GM10248 (cell line): ENCODE measurements at places on chromosomes 5 and 9.

GRCh38 chr5:95864944-95865504, 42.5 kb upstream of the GLRX start:
- DNase-seq: no peak

- DNase-seq: no peak
Observed at GRCh38 chr9:4844056-4844838, 51.5 kb downstream of the RCL1 start.

- DNase-seq: no peak
Observed at GRCh38 chr9:109205526-109205925, 38.5 kb upstream of the FRRS1L start.

DNA sequence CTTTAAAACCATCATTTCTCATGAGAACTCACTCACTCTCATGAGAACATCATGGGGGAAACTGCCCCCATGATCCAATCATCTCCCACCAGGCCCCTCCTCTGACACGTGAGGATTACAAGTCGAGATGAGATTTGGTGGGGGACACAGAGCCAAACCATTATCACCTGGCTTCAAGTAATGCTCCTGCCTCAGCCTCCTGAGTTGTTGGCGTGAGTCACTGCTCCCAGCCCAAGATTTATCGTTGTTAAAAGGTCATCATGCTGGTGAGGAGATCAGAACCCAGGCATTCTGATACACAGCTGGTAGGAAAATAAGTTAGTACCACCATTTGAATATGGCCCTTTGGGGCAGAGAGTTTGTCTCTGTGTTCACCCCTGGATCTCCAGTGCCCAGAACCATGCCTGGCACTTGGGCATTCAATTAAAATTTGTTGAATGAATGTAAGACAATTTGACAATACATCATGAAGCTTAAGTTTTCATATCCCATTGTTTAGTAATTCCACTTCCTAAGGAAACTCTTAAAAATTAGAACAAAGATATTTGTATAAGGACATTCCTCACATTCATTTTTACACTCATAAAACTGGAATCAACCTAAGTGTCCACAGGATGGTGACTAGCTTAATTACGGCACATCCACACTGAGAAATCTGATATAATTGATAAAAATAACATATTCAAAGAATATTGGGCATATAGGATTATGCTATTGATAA, 58.0 kb upstream of the COL15A1 start:
- no peak for DNase-seq

- DNase-seq: no peak
Observed at GRCh38 chr5:158414333-158414762, 555.4 kb upstream of the CLINT1 start.

DNA sequence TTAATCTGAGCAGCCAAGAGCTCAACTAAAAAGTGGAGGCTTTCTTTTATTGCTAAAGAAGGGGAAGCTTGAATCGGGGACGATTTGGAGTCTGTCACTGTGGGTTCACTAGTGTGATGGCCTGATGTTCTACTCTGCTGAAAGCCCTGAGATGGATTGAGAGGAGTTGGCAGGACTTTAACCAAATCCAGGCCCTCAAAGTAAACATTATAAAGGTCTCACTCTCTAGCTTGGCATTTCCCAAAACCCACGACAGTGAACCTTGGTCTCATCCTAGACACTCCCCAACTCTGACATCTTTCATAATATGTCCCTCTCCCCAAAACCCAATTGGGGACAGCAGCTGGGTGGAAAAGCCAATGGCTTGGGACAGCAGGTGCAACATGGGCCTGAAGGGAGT, 32.7 kb downstream of the TMOD1 start:
- no peak for DNase-seq

DNA sequence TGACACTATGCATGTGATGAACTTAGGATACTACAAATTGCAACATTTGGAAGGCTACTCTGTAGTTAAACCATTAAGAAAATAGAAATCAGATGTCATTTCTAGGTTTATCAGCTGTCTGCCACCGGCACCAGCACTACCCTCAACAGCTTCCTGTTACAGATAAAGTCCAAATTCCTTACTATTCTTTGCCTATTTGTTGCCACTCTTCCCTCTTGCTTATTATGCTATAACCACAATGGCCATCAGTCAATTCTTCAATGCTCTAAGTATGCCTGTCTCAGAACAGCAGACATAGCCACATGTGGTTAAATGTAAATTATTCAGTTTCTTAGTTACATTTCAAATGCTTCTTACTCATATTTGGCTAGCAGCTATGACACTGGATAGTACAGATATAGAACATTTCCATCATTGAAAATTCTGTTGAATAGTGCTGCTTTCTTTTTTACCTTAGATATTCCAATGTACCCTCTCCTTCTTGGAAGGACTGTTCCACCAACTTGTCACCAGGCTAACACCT, 21.0 kb downstream of the DHX29 start:
- no peak for DNase-seq

DNA sequence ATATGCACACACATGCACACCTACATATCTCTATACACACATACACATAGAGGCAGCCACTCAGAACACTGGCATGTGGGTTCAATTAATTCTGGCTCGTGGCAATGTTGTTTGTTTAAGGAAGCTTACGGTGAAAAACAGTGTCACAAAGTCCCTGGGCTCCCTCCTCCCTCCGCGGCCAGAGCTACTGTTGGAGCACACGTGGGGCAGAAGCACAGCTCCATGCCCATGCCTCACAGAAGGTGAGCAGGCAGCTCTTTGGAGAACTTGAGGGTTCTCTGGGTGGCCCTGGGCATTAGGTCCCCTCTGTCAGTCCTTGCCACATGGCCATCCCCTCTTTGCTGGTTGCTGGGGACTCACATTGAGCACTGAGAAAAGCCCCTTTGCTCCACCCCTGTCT, 107.5 kb downstream of the GADD45G start:
- no peak for DNase-seq

DNA sequence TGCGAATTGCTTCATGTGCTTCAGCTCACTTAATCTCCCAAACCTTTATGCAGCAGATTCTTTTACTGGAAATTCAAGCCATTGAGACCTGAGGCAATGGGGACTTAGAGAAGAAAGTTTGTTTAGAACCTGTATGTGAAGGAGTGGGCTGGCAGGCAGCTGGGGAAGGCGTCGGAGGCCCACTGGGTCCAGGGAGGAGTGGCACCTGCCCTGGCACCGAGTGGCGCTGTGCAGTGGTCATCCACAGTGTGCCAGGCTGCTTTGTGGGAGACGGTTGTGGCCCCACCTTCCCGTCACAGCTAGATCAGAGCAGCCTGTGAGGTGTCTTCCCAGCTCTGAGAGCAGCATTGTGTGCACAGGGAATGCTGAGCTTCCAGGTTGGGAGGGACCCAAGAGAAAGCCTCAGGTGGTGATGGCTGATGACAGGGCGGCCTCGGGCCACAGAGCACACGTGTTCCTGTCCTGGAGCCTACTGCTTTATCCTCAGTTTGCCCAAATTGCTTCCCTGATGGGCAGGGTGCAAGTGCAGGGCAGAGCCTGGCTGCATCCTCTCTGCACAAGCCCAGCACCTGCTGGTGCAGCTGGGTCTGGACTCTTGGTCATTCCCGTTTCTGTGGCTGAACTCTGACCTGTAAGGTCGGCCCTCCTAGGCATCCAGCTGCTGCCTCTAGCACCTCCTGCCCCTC, 175.2 kb downstream of the CACNA1B start:
- DNase-seq: no peak
